ENCODE measurements at places on chromosomes 1 and 21.

GRCh38 chr1:1034439-1034781 is 14.5 kb downstream of the AGRN start:
- DNase-seq, result no peak

GRCh38 chr1:203944651-203945404 is 83.4 kb downstream of the SNRPE start:
- no peak for DNase-seq

- no peak for DNase-seq
Measured at GRCh38 chr1:226406401-226406881, 1.5 kb downstream of the PARP1 start.

DNA sequence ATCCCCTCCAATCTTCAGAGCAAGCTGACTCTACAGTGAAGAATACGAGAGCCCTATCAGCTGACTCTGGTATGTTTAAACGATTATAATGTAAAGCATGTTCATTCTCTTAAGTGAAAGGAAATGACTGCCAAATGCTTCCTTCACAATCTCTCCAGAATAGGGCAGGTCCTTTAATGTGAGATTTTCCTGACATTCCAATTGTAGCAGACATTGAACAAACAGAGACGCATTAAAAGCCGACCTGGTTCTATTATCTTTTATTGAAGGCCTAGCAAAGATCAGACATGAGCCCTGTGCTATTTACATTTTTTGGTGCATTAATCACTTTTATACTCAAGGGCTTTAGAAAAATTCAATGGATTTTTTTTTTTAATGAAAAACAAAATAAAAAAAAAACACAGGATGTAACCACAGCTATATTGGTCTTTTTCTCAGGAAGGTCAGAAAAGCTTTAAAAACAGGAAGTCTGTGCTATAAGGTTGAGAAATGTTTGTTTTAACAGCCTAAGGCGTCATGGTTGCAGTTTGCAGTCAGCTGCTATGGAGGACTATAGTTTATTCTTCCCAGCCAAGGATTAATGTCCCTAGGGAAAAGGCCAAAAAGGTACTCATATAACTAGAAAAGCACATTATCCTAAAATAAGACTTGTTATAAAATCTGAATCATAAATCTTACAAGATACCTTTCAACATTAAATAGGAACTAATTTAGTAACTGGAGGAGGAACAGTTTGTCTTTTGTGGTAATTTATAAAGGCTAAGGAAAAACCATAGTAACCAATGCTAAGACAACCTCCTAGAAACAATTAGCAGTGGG is 104.8 kb downstream of the RERE start:
- no peak for DNase-seq

GRCh38 chr1:244241438-244241837 is 190.4 kb downstream of the ZBTB18 start:
- no peak for DNase-seq

DNA sequence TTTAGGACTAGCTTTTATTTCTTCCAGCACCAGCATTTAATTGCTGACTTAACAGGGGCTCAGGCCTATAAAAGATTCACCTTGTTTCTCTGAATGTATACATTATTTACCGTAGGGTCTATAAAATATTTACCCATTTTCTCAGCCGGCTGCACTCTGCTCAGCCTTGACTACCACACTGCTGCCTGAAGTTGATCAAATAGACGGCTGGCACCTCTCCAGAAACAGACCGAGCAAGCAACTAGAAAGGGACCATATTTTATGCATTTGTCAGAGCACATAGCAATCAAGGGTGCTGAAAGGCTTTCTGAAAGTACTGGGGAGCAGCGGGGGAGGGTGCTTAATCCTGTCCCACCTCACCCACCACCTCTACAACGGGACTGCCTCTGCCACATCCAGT is 64.7 kb upstream of the FGGY start:
- no peak for DNase-seq

DNA sequence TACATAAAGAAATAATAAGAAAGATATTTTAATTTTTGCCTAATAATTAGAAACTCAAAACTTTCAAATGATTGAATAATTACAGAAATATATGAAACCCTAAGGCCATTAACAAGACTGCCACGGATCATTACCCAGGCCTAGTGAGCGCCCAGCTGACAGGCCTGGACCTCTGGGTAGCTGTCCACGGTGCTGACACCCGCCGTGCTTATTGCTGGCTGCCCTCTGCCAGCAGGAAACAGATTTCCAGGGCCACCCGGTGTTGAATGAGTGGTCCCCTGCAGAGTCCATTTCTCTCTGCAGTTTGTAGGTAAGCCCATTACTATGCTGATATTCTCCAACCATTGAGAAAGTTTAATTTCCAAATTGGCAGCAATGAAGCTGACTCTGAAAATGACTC is 254.4 kb upstream of the GJB5 start:
- DNase-seq, result no peak

DNA sequence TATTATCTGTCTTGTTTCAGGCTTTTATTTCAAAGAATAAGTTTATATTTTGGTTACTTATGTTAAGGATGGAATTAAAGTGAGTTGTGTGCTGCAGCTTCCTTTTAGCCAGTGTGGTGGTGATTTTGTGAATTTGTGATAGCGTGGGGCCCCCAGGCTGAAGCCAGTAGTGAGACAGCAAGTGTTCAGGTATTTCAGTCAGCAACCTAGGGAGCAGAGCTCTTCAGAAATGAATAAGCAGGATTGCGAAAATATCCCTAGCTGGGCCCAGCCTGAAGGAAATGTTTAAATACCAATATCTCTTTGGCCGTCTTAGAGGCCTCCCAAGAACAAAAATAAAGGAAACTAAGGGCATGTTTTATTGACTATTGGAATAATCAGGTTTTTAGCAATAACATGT is 150.8 kb upstream of the C1orf105 start:
- no peak for DNase-seq

DNA sequence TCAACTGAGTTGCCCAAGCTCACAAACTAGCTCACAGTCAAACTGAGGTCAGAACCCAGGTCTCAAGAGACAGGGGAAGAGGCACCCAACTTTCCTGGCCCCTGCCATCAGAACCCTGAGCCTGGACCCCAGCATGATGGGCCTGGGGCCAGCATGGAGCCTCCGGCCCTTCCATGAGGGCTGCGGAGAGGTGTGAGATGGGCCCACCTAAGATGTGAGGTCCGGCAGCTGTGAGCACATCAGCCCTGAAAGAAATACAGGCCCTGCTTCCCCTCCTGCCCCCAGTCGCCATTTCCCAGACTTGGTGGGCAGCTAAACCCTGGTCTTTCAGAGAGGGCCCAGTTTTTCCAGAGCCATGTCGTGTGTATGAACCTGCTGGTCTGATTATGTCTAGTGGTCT is 30.6 kb downstream of the QSOX1 start:
- DNase-seq, result no peak

- DNase-seq, result no peak
Measured at GRCh38 chr21:29056538-29057050, 16.9 kb downstream of the CCT8 start.

DNA sequence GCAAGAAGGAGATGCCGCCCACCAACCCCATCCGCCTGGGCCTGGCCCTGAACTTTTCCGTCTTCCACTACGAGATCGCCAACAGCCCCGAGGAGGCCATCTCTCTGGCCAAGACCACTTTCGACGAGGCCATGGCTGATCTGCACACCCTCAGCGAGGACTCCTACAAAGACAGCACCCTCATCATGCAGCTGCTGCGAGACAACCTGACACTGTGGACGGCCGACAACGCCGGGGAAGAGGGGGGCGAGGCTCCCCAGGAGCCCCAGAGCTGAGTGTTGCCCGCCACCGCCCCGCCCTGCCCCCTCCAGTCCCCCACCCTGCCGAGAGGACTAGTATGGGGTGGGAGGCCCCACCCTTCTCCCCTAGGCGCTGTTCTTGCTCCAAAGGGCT is 732 bp downstream of the SFN start:
- no peak for DNase-seq

GRCh38 chr1:34984435-34984792 is 733 bp downstream of the TMEM35B start:
- DNase-seq, result no peak

DNA sequence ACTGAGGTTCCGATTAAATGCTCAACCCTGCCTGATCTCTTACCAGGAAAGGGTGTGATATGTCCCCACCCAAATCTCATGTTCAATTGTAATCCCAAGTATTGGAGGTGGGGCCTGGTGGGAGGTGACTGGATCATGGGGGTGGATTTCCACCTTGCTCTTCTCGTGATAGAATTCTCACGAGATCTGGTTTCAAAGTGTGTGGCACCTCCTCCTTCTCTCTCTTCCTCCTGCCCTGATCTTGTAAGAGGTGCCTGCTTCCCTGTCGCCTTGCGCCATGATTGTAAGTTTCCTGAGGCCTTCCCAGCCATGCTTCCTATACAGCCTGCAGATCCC is 34.9 kb downstream of the RSPH1 start:
- DNase-seq, result no peak

GRCh38 chr1:161726473-161727255 is 5.3 kb downstream of the FCRLB start:
- DNase-seq, result peak; percentile 54

GRCh38 chr21:32604464-32604863 is 7.7 kb downstream of the CFAP298 start:
- no peak for DNase-seq

GRCh38 chr1:53330819-53331218 is 2.9 kb upstream of the LRP8 start:
- DNase-seq, result no peak

DNA sequence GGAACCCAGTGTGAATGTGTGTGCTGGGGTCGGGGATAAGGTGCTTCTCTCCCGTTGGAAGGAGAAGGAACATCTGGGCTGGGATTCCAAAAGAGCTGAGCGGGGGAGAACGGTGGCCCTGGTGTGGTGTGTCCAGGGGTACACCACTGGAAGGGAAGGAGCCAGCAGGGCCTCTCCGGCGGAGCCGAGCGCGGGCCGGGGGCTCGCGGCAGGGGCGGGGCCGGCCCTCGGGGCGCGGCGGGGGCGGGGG is 231 bp upstream of the RPS6KA1 start:
- no peak for DNase-seq

DNA sequence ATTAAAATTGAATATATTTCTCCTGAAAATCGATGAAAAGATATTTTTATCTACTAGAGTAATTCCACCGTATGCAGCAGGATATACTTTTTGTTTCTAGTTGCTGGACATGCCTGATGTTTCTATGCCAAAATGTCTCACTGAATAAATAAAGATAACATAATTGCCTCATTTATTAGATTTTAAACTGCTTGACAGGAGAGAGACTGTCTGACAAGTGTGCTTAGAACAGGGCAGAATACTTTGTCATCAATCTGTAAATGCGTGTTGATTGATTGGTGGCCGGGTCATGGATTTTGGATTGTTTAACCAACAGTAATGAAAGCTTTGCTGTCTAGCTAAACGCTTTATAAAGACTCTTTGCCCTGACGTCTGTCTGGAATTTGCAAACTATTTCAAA is 339.0 kb downstream of the CHRM3 start:
- DNase-seq, result no peak

GRCh38 chr21:42652527-42653230 is 742 bp upstream of the PDE9A start:
- DNase-seq, result no peak

GRCh38 chr1:230427094-230427876 is 1.2 kb upstream of the PGBD5 start:
- DNase-seq, result no peak

DNA sequence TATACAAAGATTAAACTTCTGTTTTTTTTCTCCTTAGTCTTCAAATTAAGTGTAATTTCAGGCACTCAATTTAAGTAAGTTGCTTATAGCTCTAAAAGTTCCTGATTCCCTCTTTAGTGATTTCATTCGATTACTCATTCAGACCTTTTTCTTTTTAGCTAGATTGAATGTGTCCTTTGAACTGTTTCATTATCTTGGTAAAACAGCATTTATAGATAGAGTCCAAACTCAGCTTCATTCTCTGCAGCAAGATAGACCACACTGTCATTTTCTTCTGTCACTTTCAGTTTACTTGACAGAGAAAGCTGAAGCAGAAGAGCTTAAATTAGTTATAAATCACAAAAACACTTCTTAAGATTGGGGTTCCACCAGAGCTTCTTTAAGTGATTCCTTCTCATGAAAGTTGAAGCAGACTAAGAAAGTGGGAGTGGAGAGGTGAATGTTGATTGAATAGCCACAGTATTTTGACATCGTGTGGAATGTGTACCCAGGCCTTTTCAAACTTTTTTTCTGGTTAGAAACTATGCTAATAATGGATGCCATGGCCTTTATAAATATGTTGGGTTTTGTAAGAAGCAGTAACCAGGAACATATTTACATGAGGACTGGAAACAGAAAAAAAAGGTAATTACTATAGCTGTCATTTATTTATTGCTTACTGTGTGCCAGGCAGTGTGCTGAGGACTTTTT is 52.2 kb downstream of the ZBTB40 start:
- no peak for DNase-seq

GRCh38 chr1:209435654-209436566 is 147.6 kb upstream of the CAMK1G start:
- DNase-seq, result no peak

DNA sequence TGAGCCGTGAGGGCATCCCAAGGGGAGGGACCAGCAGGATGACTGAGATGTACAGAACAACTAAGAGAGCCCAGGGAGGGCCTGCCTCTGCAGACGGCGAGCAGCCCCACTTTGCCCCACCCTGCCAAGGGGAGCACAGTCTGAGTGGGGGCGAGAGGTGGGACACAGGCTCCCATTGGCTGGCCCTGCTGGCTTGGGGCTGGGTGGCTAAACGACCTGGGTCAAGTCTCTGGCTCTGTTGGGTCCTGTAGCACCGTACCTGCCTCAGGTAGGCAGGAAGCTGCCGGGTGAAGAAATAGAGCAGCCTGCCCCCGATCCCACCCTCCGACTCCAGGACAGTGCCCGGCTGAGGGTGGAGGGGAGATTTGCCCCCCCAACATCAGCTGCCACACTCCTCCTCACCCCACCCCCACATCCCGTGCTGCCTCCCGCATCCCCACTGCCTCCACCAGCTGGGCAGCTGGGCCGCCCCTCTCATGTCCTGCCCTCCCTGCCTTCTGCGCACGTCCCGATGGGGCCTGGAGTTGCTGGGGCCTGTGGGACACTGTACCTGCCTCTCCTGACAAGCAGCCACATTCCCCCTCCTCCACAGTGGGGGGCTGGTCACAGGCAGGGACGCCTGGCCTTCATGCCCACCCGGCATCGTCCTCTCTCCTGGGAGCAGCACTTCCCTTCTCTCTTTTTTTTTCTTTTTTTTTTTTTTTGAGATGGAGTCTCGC is 12.6 kb upstream of the PLEKHG5 start:
- no peak for DNase-seq

DNA sequence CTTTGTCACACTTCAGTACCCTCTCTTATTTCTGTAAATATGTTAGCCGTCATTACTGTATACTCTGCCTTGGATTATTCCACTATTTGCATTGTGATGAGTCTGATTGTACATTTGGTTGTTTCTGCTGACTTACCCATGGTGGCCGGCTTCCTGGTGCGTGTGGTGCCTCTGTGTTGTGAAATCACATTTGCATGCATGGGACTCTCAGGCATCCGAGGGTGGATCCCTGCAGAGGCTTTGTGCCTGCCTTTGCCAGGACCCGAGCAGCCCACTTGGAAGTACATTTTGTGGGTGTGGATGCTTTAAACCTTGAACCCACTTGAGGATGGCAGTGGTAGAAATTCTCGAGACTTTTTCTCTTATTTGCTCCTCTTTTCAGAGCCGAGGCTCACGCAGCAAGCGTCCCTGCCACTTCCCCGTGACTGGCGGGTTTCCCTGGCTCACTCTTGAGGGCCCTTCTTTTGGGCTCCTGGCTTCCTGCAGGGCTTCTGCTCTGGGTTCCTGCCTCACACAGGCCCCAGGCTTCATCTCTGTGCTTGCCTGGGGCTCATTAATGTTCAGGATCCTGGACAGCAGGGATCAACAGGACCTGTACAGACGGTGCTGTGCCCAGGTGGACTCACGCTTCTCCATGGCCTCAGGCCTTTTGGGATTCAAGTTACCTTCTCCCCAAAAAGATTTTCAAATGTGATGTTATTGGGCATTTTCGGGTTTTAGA is 36.6 kb downstream of the POFUT2 start:
- no peak for DNase-seq
